ENCODE measurements at places on chromosomes 7 and 10. TPM values are rescaled to one million over a fixed set of nuclear protein-coding genes. Genes with fewer than 3 reads are reported as not detected.
A peak's percentile ranks its signal among the peaks of the same experiment; 100 is the strongest.

DNA sequence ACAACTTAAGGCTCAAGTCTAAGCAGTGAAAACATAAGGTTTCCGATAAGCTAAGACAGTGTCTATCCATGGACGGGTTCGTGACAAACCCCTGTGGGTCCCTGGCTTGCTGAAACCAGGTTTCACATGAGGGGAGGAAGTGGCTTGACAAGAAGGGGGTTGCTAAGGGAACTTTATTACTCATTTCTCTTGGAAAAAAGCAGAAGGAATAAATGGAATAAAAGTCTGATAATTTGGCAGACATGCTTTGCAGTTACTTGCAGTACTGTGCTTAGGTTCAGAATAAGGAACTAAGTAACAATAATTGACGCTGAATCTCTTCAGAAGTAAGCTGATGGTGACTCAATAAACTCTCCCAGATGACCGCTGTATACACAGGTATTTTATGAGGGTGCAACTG, 34.7 kb downstream of the RBM17 start:
- DNase-seq: no peak
- H3K27ac ChIP-seq: no peak overlapping the region
- H3K36me3 ChIP-seq: no peaks in the 10 kb centered on the region
- no peaks in the 10 kb centered on the region for H3K27me3 ChIP-seq
- no peak overlapping the region for H3K4me3 ChIP-seq

- DNase-seq: no peak
- H3K27ac ChIP-seq: no peak overlapping the region
- no peak overlapping the region for H3K4me3 ChIP-seq
- no peaks in the 10 kb centered on the region for H3K36me3 ChIP-seq
Observed at GRCh38 chr7:134908289-134908688, 78.0 kb upstream of the AGBL3 start.

GRCh38 chr10:47317251-47317650, 5.0 kb upstream of the GDF2 start:
- no peaks in the 10 kb centered on the region for H3K4me1 ChIP-seq

DNA sequence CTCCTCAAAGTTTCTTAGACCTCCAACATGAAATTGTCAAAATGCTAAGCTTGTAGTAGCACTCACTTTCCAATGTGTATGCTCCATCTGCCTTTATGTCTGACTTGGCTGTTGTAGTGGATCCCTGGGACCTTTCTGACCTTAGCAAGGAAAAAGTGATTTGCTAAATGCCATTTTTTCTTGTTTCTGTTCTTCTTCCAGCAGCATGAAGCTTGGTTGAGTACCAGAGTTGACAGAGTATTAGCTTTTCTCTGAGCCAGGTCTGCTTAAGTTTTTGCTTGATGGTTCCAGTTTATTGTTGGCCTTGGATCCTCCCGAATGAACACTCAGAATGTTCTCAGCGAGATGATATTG, 168.7 kb downstream of the SND1 start:
- H3K4me1 ChIP-seq: peaks cover 17% of the 10 kb centered on the region
- no peaks in the 10 kb centered on the region for H3K27me3 ChIP-seq
- no peak overlapping the region for H3K27ac ChIP-seq
- no peak overlapping the region for H3K4me3 ChIP-seq
- no peaks in the 10 kb centered on the region for H3K36me3 ChIP-seq

DNA sequence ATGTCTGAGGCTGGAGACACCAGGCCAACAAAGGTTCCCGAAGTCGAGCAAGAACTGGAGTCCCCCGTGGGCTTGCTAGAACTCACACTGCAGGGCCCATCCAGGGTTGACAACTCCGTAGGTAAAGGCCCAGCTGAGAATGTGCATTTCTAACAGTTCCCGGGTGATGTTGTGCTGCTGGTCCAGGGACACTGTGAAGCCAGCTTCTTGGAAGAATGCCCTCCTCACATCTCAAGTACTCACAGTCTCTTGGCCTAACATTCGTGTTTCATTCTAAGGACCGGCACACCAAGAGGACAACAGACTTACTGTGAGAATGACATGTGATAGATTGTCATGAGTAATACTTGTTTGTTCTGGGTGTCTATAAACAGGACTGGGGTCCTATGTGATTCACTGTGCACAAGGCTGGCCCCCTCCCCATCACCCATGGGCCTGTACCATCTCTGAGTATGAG, 682.3 kb upstream of the IGFBP3 start:
- H3K27me3 ChIP-seq: no peaks in the 10 kb centered on the region
- no peaks in the 10 kb centered on the region for H3K36me3 ChIP-seq
- no peak for DNase-seq
- no peaks in the 10 kb centered on the region for H3K4me1 ChIP-seq
- H3K4me3 ChIP-seq: no peak overlapping the region

DNA sequence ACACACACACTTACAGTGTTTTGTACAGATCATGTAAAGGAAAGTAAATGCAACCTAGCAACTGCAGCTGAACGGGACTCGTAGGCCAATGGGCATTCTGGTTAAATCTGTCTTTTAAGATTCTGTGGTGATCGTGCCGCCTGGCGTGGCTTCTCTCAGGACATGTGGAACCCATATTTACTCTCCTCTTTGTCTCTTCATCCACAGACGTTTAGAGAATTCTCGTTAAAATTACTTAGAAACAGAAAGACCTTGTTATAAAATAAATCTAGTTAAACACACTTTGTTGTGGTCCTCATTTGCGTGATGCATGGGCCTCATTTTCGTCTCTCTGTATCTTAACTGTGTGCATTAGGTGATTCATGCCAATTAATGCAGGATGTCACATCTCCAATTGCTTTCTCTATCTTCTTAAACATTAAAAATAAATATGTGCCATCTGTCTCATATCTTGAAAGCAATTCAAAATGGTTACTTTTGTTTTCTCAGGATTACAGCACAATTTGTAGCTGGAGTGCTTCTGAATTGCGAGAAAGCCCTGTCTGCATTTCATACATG, 11.5 kb downstream of the KLF6 start:
- H3K36me3 ChIP-seq: peaks cover 7% of the 10 kb centered on the region
- H3K4me3 ChIP-seq: no peak overlapping the region
- no peaks in the 10 kb centered on the region for H3K27me3 ChIP-seq
- H3K4me1 ChIP-seq: peaks cover 22% of the 10 kb centered on the region

- no peak overlapping the region for H3K4me3 ChIP-seq
- peaks cover 15% of the 10 kb centered on the region for H3K4me1 ChIP-seq
- no peaks in the 10 kb centered on the region for H3K36me3 ChIP-seq
- no peak for DNase-seq
Observed at GRCh38 chr10:73926152-73926764, 15.3 kb downstream of the PLAU start.

DNA sequence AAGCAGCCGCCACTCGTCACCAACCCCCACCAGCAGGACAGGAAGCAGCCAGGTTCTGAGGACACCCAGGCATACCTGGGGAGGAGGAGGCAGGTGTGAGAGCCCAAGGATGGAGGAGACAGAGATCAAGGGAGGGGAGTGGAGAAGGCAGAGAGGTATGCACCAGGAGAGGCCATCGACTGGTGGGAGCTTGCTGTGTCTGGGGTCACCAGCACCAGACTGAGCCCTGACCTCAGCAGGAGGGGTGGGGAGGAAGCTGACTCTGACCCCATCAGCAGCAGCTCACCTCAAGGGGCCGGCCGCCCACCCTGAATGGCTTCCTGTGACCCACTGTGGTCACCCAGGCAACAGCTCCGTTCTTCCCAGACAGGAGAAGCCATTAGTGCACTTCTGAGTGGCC, 7.8 kb downstream of the VIPR2 start:
- H3K36me3 ChIP-seq: no peaks in the 10 kb centered on the region
- H3K4me1 ChIP-seq: peaks cover 18% of the 10 kb centered on the region
- no peak for DNase-seq
- no peak overlapping the region for H3K27ac ChIP-seq

DNA sequence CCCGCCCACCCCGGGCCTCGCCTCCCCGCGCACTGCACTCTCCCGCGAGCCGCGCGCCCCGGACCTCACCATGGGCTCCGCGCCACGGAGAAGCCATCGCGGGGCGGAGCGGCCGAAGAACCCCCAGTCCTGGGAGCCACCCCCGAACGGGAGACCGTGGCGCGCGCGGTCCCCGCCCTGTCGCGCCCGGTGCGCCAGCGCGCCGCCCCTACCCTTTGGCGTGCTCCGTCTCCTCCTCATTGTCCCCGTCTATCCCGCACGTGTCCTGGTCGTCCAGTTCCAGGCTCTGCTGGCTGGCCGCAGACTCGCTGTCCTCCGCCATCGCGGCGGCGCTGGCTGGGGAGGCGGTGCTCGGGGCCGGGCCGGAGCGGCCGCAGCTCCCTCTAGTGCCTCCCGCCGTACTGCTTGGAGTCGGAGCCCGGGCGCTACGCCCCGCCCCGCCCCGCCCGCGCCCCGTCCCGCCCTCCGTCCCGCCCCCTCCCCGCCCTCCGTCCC, at the start of gene NMT2:
NMT2 (minus strand) TSS at position 403 of the 495 bp plus-strand sequence; CDS start at position 322, 81 bp downstream.
- peak; percentile 97 for DNase-seq
- H3K27me3 ChIP-seq: peaks cover 14% of the 10 kb centered on the region
- peak within 1 kb of the TSS; percentile 74 for H3K4me3 ChIP-seq
- H3K4me1 ChIP-seq: peaks cover 18% of the 10 kb centered on the region
- peak within 1 kb of the TSS; percentile 77 for H3K27ac ChIP-seq

GRCh38 chr7:125568799-125569198, 639.2 kb upstream of the POT1 start:
- H3K4me1 ChIP-seq: no peaks in the 10 kb centered on the region
- H3K4me3 ChIP-seq: no peak overlapping the region
- no peak for DNase-seq
- no peaks in the 10 kb centered on the region for H3K27me3 ChIP-seq

DNA sequence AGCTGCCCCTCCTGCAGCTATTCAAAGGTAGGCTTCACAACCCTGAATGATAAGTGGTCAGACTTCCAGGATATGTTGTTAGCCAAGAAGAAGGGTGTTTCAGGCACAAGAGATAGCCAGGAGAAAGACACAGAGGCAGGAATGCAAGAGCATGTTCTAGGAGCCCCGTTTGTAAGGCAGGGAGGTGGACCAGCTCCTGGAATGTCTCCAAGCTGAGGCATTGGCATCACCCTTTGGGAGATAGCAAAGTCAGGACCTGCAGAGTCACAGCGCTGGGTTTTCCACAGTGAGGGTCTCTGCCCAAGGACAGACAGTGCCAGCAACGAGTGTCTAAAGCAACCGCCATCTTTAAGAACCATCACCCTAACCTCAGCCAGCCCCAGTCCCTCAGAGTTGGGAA, 484.5 kb upstream of the ZMIZ1 start:
- peaks cover 22% of the 10 kb centered on the region for H3K4me1 ChIP-seq
- DNase-seq: no peak
- no peak overlapping the region for H3K4me3 ChIP-seq
- no peak overlapping the region for H3K27ac ChIP-seq
- H3K27me3 ChIP-seq: no peaks in the 10 kb centered on the region

DNA sequence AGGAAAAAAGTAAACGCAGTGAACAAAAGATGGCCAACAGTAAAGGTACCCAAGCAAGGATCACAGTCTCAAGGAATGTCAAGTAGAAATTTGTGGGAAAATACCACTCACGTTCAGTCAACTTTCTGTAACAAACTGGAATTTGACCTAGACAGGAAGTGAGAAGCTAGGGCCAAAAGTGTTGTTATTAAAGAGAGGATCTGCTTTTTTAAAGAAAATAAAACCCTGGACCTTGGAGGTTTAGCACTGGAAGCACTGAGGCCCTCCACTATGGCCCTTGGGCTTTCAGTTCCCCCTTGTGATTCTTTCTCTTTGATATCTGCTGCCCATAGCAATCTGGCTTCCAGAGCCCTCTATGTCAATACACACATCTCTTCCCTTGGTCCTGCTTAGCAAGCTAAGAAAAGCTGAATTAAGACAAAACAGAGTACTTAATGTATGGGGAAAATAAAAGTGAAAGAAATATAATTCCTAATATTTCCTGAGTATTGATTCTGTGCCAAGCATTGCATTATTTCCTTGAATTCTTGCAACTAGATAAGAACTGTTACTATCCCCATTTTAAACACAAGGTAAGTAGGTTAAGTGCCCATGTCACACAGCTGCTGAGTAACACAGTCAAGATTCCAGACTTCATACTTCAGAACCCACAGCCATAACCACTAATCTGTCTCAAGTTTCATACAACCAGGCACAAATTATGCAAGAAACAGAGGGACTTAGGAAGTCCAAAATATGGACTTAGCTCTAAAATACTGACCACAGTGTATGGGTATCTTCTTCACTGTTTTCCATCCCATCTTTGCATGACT, 2.6 kb upstream of the ZNF438 start:
- no peak overlapping the region for H3K27ac ChIP-seq
- H3K36me3 ChIP-seq: no peaks in the 10 kb centered on the region
- H3K4me3 ChIP-seq: no peak overlapping the region
- H3K4me1 ChIP-seq: peaks cover 19% of the 10 kb centered on the region

GRCh38 chr7:47314728-47315607, 266.9 kb downstream of the TNS3 start:
- no peak overlapping the region for H3K4me3 ChIP-seq
- no peak for DNase-seq
- no peaks in the 10 kb centered on the region for H3K27me3 ChIP-seq
- H3K27ac ChIP-seq: no peak overlapping the region
- H3K4me1 ChIP-seq: peaks cover 13% of the 10 kb centered on the region

GRCh38 chr10:53108317-53108934, 335.8 kb upstream of the MBL2 start:
- H3K4me3 ChIP-seq: no peak overlapping the region
- H3K36me3 ChIP-seq: no peaks in the 10 kb centered on the region
- no peaks in the 10 kb centered on the region for H3K4me1 ChIP-seq
- H3K27ac ChIP-seq: no peak overlapping the region
- H3K27me3 ChIP-seq: no peaks in the 10 kb centered on the region

GRCh38 chr10:77578583-77579227, 58.9 kb downstream of the KCNMA1 start:
- no peaks in the 10 kb centered on the region for H3K4me1 ChIP-seq
- H3K27me3 ChIP-seq: no peaks in the 10 kb centered on the region
- no peak for DNase-seq
- H3K36me3 ChIP-seq: no peaks in the 10 kb centered on the region
- no peak overlapping the region for H3K27ac ChIP-seq
- H3K4me3 ChIP-seq: no peak overlapping the region

DNA sequence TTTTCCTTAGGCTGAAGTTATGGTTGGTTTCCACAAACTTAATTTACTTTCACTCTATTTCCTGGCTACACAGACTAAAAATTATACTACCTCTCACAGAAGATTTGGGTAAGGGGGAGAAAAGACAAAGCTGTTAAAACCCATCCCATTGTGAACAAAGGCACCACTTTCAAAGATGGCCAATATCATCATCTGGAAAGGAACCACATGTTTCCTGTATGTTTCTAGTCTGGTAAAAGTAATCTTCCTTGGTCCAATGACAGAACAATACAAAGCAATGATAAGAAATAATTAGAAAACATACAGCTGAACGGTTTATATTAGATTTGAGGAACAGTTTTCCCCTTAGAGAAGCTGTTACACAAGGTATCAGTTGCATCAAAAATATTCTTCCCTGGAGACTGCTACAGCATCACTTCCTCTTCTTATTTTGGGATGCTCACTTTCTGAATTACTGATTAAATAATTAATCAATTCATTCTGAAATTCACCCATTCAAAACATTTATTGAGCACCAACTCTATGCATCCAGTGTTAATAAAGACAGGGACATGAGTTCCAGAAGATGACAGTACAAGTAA, 8.5 kb upstream of the SFR1 start:
- no peak overlapping the region for H3K4me3 ChIP-seq
- no peaks in the 10 kb centered on the region for H3K36me3 ChIP-seq
- no peaks in the 10 kb centered on the region for H3K27me3 ChIP-seq
- no peak for DNase-seq
- H3K27ac ChIP-seq: no peak overlapping the region
- no peaks in the 10 kb centered on the region for H3K4me1 ChIP-seq

The PAX4 gene
- total RNA-seq: not detected

The VWA2 gene
- 0.09 TPM for total RNA-seq

The CEP55 gene
- 57.7 TPM for total RNA-seq

The NCF1 gene
- not detected for total RNA-seq

The TMEM273 gene
- not detected for total RNA-seq

The LIPA gene
- total RNA-seq: 18.9 TPM
